ENCODE measurements at places on chromosomes 13 and 19.

GRCh38 chr19:8615813-8616596 lies 5.5 kb upstream of the ADAMTS10 start:
- peak; percentile 52 for DNase-seq

GRCh38 chr19:16887353-16888265 lies 1.2 kb upstream of the F2RL3 start:
- peak; percentile 17 for DNase-seq

DNA sequence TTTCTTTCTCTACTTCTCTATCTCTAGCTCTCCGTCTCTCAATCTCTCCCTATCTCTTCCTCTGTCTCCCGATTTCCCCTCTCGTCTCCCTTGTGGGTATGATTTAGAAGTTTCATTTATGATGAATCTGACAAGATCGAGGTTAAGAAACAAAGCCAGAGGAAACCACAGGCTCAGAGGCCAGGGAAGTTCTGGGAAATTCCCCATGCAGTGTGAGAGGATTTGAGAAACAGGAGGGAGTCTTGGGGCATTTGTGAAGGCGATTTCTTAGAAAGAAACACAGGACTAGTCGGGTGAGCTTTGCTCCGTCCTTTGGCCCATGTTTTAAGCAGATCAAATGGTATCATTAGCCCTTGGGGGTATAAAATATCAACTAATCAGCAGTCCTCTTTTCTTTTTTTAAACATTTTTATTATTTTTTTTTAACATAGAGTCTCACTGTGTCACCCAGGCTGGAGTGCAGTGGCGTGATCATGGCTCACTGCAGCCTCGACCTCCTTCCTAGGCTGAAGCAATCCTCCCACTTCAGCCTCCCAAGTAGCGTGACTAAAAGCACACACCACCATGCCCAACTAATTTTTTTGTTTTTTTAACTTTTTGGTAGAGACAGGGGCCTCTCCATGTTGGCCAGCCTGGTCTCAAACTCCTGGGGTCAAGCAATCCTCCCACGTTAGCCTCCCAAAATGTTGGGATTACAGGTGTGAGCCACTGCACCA lies 25.8 kb downstream of the TNFSF9 start:
- no peak for DNase-seq

DNA sequence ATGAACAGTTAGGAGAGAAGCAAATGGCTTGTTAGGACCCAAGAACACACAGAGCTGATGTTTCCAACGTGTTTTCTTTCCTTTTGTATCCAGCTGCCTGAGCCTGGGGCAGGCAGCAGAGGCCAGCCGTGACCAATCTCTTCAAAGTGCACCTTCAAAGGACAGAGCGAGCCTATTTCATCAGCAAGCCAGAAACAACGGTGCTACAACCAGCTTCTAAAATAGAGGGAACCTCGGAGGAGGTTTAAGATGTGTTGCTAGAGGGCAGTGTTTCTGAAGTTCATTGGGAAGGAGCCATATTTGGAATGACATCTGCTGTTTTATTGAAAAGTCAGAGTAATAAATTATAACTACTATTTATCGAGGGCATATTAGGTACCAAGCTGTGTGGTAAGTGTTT lies 56.2 kb upstream of the RFC3 start:
- DNase-seq, result no peak

DNA sequence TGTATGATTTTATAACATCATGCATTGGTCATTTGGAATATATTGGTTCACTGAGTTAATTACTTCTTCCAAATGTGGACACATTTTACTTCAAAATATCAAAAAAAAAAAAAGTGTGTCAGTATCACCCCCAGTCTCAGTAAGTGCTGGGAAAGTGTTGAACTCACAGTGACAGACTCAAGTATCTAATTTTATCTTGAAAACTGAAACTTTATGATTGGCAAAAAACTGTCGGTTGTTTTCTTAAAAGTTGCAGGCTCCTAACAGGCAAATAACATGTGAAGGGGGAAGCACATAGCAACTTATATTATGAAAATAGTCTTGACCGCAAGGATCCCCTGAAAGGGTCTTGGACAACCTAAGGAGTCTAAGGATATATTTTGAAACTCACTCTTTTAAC lies 33.5 kb upstream of the TPP2 start:
- DNase-seq, result no peak

- no peak for DNase-seq
Measured at GRCh38 chr13:53124623-53125022, 96.0 kb downstream of the OLFM4 start.

DNA sequence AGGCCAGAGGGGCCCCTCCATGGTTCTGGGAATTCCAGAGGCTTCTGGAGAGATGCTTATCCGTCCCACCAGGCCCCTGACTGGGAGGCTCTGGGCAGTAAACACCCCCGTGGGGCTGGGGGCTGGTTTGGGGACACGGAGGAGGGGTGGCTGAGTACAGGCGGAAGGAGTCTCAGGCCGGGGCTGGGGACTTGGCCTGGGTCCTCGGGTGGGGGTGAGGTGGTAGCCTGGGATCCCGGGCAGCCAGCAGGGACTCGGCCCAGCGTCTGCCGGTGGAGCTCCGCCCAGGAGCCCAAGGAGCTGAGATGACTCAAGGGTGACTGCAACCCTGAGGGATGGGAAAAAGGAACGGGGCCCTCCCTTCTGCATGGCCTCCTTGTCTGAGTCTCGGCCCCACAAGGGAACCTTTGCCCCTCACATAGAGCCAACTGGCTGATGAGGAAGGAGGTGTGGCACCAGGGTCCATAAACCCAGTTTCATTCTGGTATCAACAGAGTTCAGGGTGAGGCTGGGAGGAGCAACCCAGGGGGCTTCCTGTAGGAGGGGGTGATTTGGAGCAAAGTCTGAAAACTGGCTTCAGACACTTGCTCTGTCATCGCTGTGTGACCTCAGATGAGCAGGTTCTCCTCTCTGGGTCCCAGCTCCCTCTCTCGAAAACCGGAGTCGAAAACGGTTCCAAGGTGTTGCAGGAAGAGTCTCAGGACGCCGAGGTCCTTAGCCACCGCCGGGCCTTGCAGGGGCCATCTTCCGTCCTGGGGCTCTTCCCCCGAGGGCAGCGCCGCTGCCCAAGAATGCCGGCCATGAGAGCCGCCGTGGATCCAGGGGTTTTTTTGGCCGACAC lies 809 bp downstream of the MISP start:
- DNase-seq, result peak; percentile 17

DNA sequence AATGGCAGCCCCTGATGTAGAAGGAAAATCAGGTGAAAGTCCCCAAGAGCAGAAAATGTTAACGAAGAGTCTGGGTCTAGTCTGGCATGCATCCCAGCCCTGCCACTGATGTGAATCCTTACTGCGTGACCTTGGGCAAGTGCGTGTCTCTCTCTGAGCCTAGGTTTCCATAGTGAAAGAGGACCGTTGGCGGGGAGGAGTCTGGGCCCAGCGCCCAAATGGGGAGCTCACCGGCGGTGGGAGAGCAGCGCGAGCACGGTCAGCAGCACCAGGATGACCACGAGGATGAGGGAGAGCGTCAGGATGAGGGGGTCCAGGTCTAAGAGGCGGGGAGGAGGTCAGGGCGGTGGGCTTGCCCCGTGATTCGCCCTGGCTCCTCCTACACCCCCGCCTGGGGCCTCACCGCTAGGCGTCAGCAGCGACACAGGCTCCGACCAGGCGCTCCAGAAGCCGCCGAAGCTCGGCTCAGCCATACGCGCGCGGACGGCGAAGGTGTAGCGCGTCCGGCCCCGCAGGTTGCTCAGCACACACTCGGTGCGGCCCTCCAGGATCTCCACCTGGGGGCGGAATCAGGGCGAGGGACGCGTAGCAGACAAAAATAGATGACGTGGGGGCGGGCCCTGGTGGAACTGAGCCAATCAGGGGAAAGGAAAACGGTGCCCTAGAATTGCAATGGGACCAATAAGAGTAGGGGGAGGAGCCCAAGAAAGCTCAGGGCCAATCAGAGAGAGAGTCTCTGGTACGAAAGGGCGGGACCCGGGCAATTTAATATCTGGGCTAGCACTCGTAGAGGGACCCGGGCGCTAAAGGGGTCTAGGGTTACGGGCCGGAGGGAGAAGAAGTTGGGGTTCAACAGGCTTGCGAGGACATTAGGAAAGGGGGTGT lies 3.2 kb downstream of the EPOR start:
- DNase-seq, result peak; percentile 96

DNA sequence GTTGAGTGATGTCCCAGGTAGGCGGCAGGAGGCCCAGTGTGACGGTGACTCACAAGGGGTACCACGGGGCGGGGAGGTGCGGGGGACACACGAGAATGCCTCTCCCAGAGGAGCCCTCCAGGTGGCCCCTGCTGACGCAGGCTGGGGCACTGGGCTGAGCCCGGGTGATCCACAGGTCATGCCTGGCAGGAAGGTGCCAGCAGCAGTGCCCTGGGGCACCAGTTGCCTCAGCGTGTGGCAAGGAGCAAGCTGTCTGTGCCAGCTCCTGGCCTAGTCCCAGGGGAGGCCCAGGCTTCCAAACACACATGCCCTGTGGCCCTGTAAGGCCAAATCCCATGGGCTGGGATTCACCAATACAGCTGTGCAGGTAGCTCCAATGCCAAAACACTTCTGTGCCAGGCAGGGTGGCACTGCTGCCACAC lies 28.0 kb downstream of the AKT2 start:
- DNase-seq, result no peak

DNA sequence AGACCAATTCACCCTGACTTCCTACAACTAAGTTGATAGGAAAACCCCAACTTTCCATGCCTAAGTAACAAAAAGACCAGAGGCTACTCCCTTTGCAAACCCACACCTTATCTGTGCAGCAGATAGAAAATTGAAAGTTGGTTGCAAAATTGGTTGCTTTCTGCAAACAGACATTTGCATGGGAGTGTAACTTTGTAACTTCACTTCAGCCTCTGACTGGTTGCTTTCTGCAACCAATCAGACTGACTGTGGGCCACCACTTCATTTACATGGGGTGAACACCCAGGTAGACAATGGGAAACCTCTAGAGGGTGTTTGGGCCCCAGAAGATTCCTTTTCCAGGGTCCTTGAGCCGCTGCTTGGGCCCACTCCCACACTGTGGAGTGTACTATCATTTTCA lies 9.8 kb downstream of the TEX30 start:
- DNase-seq, result no peak

- DNase-seq, result no peak
Measured at GRCh38 chr13:28357911-28358433, 137.0 kb downstream of the FLT1 start.

- DNase-seq, result no peak
Measured at GRCh38 chr13:83773961-83774360, 108.3 kb downstream of the SLITRK1 start.

- no peak for DNase-seq
Measured at GRCh38 chr19:57314146-57314545, 6.1 kb upstream of the ZNF543 start.

DNA sequence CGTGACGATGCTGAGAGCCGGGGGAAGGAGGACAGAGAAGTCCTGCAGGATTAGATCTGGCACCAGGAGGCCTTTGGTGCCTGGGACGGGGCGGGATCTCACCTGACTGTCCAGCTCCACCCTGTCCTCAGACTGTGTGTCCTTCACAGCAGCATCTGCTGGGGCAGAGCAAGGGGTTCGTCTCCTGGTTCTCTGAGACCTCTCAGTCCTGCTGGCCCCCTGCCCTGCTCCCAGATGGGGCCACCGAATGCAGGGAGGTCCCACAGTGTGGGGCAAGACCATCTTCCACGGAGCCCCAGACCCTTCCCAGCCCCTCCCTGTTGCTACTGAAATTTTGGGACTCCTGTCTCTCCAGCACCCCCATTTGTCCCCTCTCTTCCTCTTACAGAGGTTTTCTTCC lies 4.5 kb downstream of the LILRB3 start:
- DNase-seq, result no peak

- DNase-seq, result no peak
Measured at GRCh38 chr13:113172419-113172926, 14.0 kb downstream of the PROZ start.

DNA sequence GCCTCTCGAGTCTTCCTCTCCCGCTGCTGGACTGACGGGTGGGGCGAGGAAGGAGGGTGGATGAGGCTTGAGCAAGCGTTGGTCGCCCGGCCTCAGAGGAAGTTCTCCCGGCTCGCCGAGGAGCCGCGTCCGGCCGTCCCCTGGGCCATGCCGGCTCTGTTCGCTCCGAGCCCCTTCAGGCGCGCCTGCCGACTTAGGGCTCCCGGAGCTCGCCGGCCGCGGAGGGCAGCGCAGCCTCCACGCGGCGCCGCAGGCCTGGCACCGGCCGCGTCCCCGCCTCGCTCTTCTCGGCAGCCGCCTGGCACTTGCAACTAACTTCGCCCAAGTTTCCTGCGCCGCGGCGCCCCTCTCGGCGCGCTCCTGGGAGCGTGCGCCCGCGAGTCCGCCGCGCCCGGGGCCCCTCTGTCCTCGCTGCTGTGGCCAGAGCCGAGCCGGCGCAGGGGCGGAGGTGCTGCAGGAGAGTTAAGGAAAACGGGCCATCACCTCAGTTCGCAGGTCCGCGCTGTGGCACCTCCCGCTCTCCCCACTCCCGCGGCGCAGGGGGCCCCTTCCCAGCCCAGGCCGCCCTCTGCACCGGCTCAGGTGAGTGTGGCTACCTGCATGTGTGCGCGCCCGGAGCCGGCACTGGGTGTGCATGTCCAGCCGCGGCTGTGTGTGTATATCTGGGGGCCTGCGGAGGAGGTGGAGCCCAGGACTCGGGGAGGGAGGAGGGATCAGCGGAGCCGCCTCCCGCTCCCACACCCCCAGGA lies 641 bp upstream of the SOX21 start:
- DNase-seq, result no peak

DNA sequence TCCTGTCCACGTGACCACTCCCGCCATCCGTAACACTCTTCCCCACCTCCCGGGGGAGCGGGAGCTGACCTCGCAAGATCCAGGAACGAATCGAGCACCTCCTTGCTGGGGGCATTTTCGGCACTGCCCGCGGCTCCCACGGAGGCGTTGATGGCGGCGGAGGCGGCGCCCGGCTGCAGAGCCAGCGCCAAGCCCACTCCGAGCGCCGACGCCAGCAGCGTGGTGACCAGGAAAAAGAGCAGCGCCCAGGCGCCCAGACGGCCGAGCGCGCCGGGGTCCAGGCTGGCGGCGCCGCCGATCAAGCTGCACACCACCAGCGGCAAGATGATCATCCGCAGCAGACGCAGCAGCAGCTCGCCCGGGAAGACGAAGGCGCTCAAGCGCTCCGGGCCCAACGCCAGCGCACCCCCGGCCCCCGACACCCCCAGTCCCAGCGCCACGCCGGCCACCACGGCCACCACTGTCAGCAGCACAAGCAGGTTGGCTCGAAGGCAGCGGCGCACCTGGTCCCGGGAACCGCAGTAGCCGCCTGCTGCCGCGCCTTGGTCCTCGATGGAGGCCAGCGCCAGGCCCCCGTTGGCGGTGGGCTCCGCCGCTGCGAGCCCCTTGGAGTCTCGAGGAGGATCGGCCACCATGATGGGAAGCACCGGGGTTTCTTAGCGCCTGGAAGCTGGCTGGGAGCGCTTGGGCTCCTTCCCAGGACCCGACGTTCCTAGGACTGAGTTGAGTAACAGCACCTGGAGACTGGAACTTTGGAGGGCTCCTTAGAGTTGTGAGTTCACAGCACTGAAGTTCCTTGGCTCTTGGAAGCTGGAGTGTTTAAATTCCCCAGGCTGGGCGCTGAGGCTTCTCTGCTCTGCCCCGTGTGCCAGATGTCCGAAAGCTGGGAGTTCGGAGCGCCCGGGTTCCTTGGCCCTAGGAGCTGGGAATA lies 798 bp downstream of the SLC1A5 start:
- DNase-seq, result no peak

- DNase-seq, result peak; percentile 24
Measured at GRCh38 chr19:708154-709143, at the start of gene PALM. Gene PALM, plus strand, starts transcription at chr19:708935. Its CDS starts 212 bp downstream, at chr19:709147.
